ENCODE measurements at places on chromosomes 4 and X.

DNA sequence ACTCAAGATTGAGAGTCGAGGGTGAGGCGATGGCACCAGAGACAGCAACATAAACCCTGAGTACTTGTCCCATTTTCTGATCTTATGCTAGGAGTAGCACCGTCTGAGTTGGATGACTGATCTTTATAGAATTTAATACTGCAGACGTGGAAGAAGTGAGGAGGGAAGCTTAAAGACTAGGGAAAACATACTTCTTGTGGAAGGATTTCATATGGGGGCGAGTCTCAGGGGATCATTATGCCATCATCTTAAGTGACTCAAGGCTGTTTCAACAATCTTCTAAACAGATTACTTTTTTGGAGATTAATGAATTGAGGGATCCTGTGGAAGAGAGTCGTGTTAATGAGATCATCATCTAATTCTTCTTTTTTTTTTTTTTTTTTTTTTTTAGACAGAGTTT, 17.2 kb upstream of the FAT1 start:
- DNase-seq: no peak

DNA sequence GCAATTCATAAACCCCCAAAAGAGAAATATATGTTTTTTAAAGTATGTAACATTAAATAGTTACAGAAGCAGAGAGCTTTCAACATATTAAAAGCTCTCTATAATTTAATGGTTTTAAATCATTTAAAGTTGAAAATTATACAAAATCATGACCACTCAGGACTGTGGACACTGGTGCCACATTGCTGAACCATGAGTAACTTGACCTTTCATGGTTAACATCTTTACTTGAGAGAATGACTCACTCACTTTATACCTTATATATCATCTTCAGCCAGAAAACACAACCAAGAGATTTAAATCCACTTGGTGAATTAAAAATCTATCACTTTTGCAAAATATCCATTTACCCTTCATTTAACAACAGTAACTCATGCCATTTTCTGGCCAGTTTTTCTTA, 584.3 kb upstream of the SMIM31 start:
- DNase-seq: no peak

DNA sequence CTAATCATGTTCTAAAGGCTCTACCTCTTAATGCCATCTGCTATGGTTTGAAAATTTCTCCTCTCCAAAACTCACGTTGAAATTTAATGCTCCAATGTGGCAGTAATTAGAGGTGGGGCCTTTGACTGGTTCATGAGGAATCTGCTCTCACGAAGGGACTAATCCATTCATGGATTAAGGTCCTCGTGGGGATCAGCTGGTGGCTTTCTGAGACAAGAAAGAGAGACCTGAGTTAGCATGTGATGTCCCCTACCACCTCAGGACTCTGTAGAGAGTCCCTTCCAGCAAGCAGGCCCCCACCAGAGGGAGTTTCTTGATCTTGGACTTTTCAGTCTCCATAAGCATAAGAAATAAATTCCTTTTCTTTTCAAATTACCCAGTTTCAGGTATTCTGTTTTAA, 65.3 kb downstream of the WDFY3 start:
- DNase-seq: no peak

DNA sequence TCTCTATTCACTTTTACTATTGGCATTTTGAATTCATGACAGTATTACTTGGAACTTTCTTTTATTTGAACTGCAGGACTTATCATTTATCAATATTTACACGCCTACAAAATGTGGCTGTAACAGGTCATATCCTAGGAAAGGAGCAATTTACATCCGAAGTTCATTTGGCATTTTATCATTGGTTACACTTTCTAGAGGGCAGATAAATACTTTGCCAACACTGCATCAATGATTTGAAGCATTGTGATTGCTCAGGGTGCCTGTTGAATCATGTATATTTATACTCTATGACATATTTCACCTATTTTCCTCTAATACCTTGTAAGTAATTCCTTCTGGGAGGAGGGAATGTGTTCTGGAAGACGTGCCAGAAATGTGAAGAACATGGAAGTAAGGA, 136.7 kb downstream of the MID1IP1 start:
- DNase-seq: no peak

GRCh38 chr4:84958434-84958833, 8.1 kb downstream of the WDFY3 start:
- no peak for DNase-seq

DNA sequence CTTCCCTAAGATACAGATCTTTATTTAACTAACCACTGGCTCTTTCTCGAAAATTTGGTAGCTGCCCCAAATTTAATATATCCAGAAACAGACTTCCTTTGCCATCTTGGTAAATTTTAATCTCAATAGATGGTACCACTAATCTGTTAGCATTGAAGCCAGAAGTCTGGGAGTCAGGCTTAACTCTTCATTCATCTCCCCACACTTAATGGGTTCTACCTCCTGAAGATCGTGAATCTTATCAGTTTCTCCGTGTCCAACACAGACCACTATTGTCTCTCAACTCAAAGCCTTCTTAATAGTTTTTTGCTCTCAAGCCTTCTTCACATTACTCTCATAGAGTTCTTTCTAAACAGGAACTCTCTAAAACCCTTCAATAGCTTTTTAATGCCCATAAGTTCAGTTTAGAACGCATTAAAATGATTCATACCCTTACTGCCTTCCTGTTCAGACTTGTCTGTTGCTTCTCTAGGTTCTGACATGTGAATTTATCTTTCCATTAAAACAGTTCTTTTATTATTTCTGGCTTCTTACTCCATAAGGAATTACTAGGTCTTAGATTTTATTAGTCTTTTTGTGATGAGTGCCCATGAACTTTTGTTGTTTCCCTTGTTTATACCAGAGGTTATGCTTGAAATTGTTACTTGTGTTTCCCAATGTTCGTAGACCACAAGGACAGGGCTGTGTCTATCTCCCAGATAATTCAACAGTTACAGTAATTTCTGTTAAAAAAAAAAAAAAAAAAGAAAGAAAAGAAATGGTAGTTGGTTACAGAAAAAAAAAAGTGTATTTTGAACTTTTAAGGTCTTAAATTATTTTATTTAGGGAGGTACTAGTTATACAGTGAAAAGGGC, 54.7 kb downstream of the SMARCAD1 start:
- no peak for DNase-seq

DNA sequence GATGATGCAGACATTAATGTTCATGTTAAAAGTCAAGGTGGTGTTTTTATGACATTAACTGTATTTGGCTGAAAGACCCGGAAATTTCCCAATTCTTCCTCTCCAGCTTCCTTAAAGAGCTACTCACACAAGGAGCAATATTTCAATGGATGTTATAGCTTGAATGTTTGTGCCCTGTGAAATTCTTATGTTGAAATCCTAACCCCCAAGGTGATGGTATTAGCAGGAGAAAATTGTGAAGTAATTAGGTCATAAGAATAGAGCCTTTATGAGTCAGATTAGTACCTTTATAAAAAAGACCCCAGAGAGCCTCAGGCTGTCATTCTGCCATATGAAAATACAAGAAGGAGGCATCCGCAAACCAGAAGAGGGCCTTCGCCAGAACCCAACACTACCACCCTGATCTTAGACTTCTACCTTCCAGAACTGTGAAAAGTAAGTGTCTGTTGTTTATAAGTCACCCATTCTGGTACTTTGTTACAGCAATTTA, 3.6 kb downstream of the TLR1 start:
- DNase-seq: no peak

GRCh38 chrX:123170546-123170945, 13.5 kb upstream of the GRIA3 start:
- no peak for DNase-seq

DNA sequence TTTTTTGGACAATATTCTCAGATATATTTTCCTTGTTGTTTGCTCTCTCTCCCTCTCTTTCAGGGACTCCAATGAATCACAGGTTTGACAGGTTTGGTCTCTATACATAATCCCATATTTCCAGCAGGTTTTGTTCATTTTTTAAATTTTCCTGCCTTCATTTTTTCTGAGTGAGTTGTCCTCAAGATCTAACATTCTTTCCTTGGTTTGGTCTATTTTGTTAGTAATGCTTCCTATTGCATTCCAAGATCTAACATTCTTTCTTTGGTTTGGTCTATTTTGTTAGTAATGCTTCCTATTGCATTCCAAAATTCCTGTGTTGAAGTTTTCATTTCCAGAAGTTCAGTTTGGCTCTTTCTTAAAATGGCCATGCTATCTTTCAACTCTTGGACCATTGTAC, 45.3 kb upstream of the ZMAT1 start:
- DNase-seq: no peak

All from NCI-H146 (cell line).